ENCODE measurements at places on chromosomes 12 and 14.

DNA sequence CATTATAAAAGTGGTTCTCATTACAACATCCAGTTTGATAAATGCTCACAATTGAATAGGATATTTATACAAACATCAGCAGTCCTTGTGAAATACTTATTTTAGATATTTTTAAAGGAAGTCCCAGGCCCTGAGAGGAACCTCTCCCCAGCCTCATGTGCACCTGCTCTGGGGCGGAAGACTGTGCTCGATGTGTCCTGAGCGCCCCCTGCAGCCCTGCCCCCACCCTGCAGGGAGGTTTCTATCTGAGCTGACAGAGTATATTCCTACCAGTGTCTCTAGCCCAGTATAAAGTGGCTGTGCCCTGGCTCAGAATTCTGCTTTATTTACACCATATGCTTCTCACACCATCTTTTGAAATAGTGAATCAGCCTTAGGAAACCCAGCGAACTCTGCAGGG lies 1349.1 kb downstream of the TMEM121 start:
- no peak for DNase-seq

DNA sequence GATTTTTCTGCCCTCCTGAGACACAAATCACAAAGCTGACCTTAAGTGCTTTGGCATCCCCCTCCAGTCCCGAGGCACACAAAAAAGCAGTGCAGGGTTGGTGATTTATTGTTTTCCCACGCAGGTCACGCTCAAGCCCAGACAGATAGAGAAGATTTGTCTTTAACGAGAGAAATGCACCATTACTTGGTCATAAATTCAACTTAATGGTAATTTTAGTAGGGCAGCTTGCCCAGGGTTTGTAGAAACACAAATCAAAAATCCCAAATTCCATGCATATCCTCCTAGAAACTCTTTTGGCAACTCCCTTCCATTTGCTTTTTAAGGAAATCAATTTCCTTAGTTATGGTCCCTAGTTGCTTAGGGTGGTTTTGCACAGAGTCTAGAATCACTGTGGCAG lies 132.6 kb downstream of the IGF1 start:
- no peak for DNase-seq

GRCh38 chr14:100049220-100049619 lies 16.0 kb upstream of the EVL start:
- DNase-seq, result no peak

DNA sequence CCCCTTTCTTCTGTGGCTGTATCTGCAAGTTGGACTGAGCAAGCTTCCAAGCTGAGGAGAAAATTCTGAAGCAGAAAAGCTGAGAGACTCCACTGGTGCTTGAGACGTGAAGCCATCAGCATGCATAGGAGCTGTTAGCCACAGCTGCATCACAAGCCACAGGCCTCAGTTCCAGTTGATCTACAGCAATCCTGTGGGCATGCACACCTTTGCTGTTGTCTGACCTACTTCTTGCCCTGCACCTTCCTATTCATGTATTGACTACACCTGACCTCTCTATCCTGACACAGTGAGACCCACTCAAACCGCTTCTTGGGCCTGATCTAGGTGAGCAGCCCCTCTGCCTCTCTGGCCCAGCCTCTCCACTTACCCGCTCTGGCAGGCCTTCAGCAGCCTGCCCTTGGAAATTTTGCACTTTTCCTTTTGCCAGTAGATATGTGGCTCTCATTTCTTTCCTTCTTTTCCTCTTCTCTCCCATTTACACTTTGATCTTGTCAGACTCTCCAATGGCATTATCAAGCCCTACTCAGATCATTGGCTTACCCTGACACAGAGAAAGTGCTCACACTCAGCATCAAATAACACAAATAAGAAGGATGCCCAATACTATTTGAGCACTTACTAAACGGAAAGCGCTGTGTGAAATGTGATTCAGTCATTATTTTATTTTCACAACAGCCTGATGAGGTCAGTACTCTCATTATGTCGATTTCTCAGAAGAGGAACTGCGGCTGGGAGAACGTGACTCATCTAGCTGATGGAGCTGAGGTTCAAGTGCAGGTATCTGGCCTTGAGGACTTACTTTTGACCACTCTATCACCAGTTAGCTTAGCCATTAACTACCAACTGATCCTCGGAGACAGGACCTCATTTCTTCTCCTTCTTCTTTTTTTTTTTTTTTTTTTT lies 21.9 kb upstream of the PTGR2 start:
- DNase-seq, result no peak

- no peak for DNase-seq
Measured at GRCh38 chr12:55780685-55781084, 36.8 kb downstream of the SARNP start.

DNA sequence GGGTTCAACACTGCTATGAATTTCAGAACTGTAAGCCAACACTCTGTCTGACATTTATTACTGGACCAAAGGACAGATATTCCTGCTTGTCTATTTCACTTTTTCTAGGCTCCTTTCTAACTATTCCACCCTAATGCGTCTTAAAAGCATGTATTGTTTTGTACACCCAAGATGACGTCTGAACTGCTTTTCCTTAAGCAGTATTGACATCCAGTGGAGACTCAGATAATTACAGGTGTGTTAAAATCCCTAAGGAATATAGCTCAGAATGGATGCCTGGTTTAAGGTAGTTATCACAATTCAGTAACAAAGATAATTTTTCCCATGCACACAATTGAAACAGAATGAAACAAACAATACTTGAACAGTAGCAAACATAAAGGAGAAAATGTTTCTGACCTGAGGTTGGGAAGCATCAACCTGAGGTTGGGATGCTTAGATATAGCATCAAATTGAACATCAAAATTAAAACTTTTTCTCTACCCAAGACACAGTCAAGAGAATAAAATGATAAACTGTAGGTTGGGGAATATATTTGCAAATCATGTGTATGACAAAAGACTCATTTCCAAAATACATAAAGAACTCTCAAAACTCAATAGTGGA lies 93.7 kb upstream of the PTPRR start:
- no peak for DNase-seq

GRCh38 chr12:106712768-106713167 lies 61.7 kb upstream of the RIC8B start:
- DNase-seq, result no peak

Measured in stimulated activated CD4-positive, alpha-beta T cell treated with anti-CD3 and anti-CD28 coated beads, Interleukin-15, amount 100 ng/mL, for 1 hour (primary cell).